Spinal cord (tissue), 10 donors: ENCODE measurements at places on chromosomes 16 and 17. TPM values are rescaled to one million over a fixed set of nuclear protein-coding genes. Genes with fewer than 3 reads are reported as not detected.

Gene HEATR9
- total RNA-seq = not detected

Gene FBXW10B
- 0.50 TPM for total RNA-seq

DNA sequence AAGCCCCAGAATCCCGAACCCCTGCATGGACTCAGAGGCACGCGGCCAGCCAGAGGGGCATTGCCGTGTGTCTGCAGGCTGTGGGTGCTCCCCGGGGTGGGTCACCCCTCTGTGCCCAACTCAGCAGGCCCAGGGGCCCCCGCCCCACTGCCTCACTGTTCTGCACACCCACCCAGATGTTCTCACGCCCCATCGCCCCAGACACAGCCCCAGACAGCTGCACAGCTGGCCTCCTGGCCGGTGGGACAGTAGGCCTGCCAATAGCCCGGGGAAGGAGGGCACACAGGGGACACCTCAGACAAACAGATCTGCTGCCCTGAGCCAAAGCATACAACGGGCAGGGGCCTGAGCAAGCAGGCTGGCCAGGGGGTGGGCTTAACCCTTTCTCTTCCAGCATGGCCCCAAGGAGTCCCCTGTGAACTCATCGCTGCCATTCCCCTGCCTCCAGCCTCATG, 27.6 kb upstream of the NXPH3 start:
- H3K36me3 ChIP-seq = no peaks in the 10 kb centered on the region
- H3K4me1 ChIP-seq = peaks cover 35% of the 10 kb centered on the region
- no peak overlapping the region for H3K4me3 ChIP-seq
- peaks cover 2% of the 10 kb centered on the region for H3K27me3 ChIP-seq

- no peaks in the 10 kb centered on the region for H3K36me3 ChIP-seq
- H3K4me1 ChIP-seq = no peaks in the 10 kb centered on the region
- DNase-seq = no peak
- H3K4me3 ChIP-seq = no peak overlapping the region
- no peaks in the 10 kb centered on the region for H3K27me3 ChIP-seq
- H3K27ac ChIP-seq = no peak overlapping the region
Observed at GRCh38 chr16:25045696-25046381, 30.7 kb upstream of the ARHGAP17 start.

DNA sequence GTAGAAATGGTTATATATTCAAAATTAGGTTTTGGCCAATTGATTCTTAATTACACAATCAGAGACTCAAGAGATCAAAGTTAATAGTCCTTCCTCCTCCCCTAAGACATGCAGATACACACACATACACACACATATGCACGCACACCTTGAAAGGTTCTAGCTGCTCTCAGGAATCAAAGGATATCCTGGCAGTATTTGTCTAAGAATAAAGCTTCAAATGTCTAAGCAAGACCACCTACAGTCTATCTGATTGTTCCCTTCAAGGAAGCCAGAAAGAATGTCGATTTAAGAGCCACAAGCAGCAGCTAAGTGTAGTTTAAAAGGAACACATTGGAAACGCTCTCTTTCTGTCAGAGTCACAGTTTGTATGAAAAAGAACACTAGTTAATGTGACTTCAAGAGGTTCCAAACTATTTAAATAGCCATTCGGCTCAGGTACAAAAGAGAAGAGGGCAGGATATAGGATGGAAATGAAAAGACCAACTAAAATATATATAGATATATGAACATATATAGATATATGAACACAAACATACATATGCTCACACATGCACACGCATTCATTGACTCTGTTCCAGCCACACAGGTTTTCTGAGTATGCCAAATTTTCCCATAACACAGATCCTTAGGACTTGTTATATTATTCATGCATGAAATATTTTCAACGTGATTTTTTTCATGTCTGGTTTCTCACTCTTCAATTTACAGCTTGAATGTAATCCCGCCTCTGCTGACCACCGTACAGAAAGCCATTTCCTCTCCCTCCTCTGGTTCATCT, 79.0 kb downstream of the CDH8 start:
- no peak overlapping the region for H3K27ac ChIP-seq
- no peak for DNase-seq
- H3K27me3 ChIP-seq = no peaks in the 10 kb centered on the region
- H3K36me3 ChIP-seq = no peaks in the 10 kb centered on the region
- no peak overlapping the region for H3K4me3 ChIP-seq

DNA sequence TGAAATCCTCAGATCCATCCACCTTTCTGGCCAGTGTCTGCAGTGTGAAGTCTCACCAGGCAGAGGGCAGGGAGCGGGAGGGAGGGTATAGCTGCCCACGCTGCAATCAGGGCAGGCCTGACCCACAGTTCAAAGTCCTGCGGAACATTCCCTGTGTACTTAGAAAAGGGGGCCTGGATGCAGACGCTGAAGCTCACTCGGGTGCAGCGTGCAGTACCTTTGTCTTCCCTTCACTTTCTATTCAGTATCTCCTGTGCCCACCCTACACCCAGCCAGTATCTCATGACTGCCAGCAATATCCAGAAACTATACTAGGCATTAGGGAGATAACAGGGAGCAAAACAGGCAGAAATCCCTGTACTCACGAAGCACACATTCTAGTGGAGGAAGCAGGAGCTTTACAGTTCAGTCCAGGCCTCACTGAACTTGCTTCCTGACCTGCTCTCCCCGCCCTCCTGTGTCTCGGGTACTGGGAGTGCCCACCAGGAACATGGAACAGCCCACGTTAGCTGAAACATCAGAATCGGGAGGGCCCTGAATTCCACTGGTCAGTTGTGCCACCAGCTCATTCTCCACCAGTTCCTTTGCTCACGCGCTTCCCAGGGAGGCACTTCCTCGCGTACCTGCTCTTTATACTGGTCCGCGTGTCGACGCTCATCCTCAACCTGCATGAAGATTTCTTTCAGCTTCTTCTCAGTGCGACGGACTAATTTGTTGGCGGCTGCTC, 42.2 kb downstream of the NDEL1 start:
- peaks cover 37% of the 10 kb centered on the region for H3K4me1 ChIP-seq
- H3K4me3 ChIP-seq = no peak overlapping the region
- no peak for DNase-seq
- H3K36me3 ChIP-seq = peaks cover 91% of the 10 kb centered on the region
- H3K27me3 ChIP-seq = no peaks in the 10 kb centered on the region

- peak overlapping the region; percentile 73 for H3K27ac ChIP-seq
- H3K36me3 ChIP-seq = no peaks in the 10 kb centered on the region
- H3K27me3 ChIP-seq = no peaks in the 10 kb centered on the region
- H3K4me1 ChIP-seq = peaks cover 15% of the 10 kb centered on the region
- H3K4me3 ChIP-seq = peak overlapping the region; percentile 10
Observed at GRCh38 chr16:75860326-75861053, 134.2 kb upstream of the CPHXL start.

Gene CCL2
- total RNA-seq = 37.1 TPM

Gene NACA2
- not detected for total RNA-seq

- no peak for DNase-seq
- no peaks in the 10 kb centered on the region for H3K27me3 ChIP-seq
- H3K36me3 ChIP-seq = no peaks in the 10 kb centered on the region
- H3K4me1 ChIP-seq = peaks cover 11% of the 10 kb centered on the region
- no peak overlapping the region for H3K4me3 ChIP-seq
Observed at GRCh38 chr17:55735731-55736405, 13.2 kb upstream of the TMEM100 start.

GRCh38 chr16:75088216-75088615, 28.4 kb downstream of the LDHD start:
- no peaks in the 10 kb centered on the region for H3K27me3 ChIP-seq
- peaks cover 17% of the 10 kb centered on the region for H3K4me1 ChIP-seq
- H3K36me3 ChIP-seq = no peaks in the 10 kb centered on the region
- no peak for DNase-seq
- peak overlapping the region; percentile 33 for H3K27ac ChIP-seq
- no peak overlapping the region for H3K4me3 ChIP-seq

DNA sequence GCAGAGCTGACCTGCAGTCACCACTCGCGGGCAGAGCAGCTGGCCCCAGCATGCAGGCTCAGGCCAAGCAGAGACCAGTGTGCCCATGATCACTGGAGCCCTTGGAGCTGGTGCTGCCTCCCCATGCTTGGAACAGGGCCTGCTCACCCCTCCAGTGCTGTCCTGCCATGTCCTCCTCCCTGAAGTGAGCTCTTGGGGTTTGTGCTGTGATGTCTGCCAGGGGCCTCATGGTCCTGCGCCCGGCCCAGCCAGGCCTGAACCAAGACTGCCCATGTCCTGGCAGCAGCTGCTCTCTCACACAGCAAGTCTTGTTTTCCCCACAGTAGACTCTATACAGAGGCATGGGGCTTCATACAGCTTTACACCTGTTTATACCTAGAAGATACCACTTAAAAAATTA, 24.6 kb downstream of the TMEM11 start:
- peaks cover 8% of the 10 kb centered on the region for H3K4me1 ChIP-seq
- H3K4me3 ChIP-seq = no peak overlapping the region
- no peak for DNase-seq
- no peak overlapping the region for H3K27ac ChIP-seq
- peaks cover 31% of the 10 kb centered on the region for H3K36me3 ChIP-seq
- H3K27me3 ChIP-seq = no peaks in the 10 kb centered on the region

Gene XPO6
- 84.3 TPM for total RNA-seq

DNA sequence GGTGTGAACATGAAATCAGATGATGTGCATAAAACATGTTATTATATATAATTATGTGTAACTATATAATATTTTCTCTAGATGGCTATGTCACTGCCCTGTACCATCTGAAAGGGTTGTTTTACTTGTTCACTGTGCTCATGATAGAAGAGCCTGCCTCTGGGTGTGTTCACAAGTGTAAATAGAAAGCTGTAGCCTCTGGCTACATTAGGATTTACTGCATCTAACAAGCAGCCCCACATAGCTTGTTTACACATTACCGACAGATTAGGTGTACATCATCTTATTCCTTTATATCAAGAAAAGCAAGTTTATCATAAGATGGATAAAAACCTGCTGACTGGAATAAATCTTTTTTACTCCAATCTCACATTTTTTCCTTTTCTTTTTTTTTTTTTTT, 46.1 kb downstream of the CHD9 start:
- no peaks in the 10 kb centered on the region for H3K36me3 ChIP-seq
- peak overlapping the region; percentile 40 for H3K27ac ChIP-seq
- no peaks in the 10 kb centered on the region for H3K27me3 ChIP-seq
- H3K4me1 ChIP-seq = peaks cover 28% of the 10 kb centered on the region
- DNase-seq = no peak
- H3K4me3 ChIP-seq = no peak overlapping the region

DNA sequence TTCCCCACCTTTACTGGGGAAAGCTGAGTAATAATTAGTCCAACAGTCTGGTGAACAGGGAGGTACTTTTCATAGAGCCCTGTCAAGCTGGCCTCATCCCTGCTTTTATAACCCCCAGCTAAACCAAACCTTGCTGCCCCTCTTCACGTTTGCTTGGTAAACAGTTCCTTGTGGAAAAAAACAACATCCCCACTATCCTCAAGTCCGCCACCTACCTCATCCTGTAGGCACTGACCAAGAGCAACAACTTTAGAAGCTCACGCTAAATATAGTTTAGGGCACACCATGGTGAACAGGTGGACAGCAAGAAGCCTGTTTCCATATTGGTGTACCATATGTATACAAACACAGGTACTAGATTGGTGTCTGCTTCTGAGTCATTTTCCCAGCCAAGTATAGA, 16.5 kb downstream of the NFE2L1 start:
- no peak overlapping the region for H3K27ac ChIP-seq
- no peak overlapping the region for H3K4me3 ChIP-seq
- no peaks in the 10 kb centered on the region for H3K4me1 ChIP-seq
- no peaks in the 10 kb centered on the region for H3K27me3 ChIP-seq

DNA sequence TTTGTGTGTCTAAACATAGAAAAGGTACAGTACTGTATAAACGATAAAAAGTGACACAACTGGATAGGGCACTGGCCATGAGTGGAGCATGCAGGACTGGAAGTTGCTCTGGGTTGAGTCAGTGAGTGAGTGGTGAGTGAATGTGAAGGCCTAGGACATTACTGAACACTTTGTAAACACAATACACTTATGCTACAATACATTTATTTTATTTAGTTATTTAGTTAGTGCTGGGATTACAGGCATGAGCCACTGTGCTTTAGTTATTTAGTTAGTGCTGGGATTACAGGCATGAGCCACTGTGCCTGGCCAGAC, 4.6 kb downstream of the CFAP20 start:
- no peak overlapping the region for H3K27ac ChIP-seq
- H3K4me1 ChIP-seq = peaks cover 32% of the 10 kb centered on the region
- H3K4me3 ChIP-seq = no peak overlapping the region
- DNase-seq = no peak

DNA sequence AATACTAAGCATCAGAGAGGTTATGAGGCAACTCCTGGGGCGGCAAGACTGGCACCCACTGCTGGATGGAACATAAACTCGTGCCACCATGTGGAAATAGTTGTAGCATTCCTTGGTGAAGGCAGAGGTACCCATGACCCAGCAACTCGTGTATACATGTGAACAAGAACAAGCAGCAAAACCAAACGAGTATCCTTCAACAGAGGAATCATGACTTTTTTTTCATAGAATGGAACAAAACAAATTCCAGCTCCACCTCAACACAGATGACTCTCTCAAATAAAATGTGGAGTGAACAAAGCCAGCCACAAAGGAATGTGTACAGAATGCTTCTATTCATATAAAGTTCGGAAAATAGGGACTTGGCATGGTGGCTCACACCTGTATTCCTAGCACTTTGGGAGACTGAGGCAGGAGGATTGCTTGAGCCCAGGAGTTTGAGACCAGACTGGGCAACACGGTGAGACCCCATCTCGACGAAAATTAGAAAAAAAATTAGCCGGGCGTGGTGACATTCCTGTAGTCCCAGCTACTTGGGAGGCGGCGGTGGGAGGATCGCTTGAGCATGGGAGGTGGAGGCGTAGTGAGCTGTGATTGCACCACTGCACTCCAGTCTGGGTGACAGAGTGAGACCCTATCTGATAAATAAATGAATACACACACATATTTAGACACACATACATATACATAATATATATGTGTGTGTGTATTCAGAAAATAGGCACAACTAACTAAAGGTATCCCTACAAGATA, 35.3 kb downstream of the B9D1 start:
- no peaks in the 10 kb centered on the region for H3K27me3 ChIP-seq
- H3K27ac ChIP-seq = no peak overlapping the region
- H3K4me3 ChIP-seq = no peak overlapping the region

DNA sequence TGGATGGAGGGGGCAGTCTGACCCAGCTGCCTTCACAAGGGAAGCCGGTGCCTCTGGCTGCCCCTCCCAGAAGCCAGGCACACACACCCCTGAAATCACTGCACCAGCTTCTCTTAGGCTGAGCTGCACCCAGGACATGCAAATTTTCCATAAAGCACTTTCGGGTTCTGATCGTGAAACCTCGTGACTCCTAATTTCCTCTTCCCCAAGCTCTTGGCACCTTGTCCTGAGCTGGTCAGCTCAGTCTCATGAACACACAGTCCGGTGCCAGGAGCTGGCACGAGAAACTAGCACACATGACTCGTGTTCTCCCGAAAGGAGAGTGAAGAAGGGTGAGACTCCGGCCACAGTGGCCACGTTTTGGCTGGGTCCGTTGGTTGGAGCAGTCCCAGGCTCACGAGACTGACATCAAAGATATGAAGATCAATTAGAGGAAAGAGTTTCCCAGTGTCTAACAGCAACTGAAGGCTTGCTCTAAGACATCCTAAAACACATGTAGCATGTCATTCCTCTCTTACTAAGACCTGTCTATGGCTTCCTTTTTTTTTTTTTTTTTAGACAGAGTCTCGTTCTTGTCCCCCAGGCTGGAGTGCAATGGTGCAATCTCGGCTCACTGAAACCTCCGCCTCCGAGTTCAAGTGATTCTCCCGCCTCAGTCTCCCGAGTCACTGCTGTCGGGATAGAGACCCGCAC, 9.2 kb upstream of the ABR start:
- peaks cover 35% of the 10 kb centered on the region for H3K4me1 ChIP-seq
- H3K27me3 ChIP-seq = no peaks in the 10 kb centered on the region
- no peak for DNase-seq
- no peak overlapping the region for H3K27ac ChIP-seq
- H3K4me3 ChIP-seq = no peak overlapping the region
